ENCODE measurements at places on chromosomes 2 and 18.

DNA sequence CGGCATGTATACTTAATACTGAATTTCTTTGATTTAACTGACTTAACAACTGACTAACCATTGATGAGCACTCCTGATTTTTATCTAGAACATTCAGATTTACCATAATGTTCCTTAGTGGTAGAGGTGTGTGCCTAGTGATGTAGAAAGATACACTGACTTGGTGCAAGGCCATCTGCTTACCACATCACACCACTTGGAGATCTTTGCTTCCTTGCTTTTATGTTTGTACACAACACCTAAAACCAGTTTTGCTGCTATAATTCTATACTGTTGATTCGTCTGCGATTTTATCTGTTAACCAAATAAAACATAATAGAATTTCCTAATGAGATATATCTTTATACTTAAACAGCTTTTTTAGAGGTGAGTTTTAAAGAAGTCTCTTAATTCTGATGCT lies 3.9 kb upstream of the FARP2 start:
- DNase-seq: no peak

DNA sequence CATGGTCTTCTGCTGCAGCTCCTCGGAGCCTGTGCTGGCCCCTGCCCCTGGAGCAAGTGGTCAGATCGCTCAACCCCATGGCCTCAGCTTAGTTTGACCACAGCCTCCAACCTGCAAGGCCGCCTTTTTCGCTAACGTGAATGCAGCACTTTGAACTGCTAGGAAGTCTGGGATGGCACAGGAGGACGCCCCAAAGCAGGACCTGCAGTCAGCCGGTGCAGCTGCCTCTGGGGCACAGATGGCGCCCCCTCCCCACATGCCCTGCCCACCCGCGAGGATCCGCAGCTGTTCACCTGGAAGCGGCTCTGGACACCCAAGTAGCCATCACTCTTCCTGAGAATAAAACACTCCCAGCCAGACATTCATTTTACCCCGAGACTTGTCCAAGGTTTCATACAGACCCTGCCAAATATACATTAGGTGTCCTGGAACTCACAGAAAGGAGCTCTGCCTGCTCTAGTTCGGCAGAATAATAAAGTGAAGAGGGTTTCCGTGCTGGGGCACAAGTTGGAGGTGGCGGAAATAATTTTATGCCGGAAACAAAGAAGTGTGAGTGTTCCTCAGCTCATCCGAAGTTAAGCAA lies 510.1 kb downstream of the EIPR1 start:
- DNase-seq: no peak

DNA sequence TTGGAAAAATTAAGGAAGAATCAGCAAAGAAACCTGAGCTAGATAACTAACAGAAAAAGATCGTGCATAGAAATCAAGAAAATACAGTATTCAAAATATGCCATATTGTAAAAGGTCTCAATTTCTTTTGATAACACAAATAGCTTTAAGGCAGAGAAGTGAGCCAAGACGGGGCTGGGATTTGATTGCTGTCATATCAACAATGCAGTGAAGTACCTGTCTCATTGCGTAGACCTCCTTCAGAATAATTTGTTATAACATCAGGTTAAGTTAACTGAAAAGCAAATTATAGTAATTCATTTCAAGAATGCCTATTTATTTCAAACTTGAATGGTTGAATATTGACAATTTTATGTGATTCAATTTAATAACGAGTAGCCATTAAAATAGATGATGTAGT lies 453.8 kb upstream of the MAP2 start:
- DNase-seq: no peak

DNA sequence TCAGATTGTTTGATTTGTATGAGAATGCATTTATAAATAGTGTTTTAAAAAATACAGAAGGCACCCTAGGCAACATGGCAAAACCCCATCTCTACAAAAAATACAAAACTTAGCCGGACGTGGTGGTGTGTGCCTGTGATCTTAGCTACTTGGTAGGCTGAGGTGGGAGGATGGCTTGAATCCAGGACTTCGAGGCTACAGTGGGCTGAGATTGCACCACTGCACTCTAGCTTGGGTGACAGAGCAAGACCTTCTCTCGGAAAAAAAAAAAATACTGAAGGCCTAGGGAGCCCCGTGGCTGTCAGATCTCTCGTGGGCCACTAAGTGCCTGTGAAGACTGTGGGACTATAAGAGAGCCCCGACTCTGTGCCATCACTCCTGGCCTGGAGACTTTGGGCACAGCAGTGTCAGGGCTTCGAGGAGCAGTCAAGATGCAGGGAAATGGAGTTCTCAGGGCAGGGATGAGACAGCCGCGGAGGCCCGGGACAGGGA lies 40.5 kb downstream of the MYO7B start:
- DNase-seq: no peak

DNA sequence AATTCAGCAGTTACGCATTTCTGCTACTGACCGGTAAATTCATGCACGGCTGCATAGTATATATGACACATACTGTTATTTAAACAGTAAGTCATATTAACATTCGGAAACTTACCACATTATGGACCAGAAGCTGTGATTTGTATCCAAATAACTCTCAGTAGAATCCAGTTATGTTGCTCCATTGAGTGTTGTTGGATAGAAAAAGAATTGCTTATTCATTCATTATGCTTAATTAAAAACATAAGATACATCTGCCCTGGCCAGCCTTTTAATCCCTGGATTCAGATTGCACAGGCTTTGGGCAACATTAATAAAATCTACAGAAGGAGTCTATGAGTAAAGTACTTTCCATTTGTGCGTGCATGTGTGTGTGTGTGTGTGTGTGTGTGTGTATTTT lies 111.3 kb downstream of the CPS1 start:
- no peak for DNase-seq

DNA sequence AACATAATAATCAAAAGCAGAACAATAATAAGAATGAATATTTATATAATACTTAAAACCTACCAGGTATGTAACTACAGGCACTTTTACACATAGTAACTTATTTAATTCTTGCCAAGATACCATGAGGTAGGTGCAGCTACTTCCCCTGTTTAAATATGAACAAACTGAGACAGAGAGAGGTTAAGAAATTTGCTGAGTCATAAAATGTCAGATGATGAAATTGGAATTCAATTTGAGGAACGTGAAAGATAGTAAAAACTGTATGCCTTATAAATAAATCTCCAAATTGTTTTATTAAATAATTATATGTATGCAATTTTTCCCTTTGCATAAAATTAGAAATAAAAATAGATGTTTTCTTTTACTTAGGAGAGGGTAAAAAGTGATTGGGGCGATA lies 1103.3 kb upstream of the NRXN1 start:
- DNase-seq: no peak

GRCh38 chr2:179377296-179377695 lies 112.7 kb upstream of the SESTD1 start:
- DNase-seq: no peak

GRCh38 chr2:170020777-170021176 lies 157.2 kb upstream of the MYO3B start:
- DNase-seq: no peak

GRCh38 chr2:38656866-38657480 lies 8.9 kb upstream of the GALM start:
- no peak for DNase-seq

DNA sequence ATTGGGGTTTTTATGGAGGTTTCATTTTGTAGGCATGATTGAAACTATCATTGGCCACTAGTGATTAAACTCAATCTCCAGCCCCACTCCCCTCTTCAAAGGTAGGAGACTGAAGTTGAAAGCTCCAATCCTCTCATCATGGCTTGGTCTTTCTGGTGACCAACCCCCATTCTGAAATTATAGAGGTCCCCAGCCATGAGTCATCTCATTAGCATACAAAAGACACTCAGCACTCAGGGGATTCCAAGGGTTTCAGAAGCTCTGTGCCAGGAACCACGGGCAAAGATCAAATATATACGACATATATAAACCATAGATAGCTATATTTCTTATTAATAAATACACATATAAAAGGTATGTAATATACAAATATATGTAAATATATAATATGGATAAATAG lies 256.0 kb upstream of the POU3F3 start:
- no peak for DNase-seq

DNA sequence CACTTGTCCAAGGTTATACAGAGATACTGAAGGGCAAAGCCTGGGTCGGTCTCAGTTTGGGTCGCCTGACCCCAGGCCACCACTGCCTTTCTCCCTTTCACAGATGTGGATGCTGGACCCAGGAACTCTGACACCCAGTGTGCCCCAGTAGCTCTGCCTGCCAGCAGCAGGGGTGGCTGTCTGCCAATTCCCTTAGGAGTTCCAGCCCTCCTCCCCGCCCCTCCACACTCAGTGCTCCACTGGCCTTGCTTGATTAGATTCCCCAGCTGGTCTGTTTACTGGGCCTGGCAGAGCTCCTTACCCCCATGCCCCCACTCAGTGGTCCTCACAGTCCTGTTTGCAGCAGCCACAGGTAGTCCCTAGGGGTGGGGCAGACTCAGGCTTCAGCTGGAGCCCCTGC lies 75.5 kb downstream of the NPAS2 start:
- DNase-seq: no peak

DNA sequence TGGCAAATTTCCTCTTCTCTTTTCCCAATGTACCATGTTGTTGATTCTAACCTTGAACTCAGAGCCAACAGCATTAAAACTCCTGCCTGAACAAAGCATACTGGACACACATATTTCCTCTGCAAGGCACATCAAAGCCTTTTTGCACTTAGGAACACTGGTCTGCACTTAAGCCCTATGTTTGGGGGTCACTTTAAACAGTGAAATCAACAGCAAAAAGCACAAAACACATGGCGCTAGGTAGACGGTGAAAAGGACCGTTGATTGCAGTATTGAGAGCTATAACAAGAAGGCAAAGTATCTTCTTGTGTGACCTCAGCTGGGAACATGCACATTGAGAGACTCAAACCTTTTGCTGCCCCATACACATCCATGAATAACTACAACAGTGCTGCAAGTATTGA lies 83.9 kb upstream of the SH3BP4 start:
- no peak for DNase-seq

- DNase-seq: no peak
Observed at GRCh38 chr2:235654103-235654813, 160.4 kb downstream of the AGAP1 start.

- DNase-seq: no peak
Observed at GRCh38 chr2:168633200-168633599, 169.2 kb upstream of the NOSTRIN start.

- DNase-seq: no peak
Observed at GRCh38 chr18:7174344-7175095, 56.4 kb upstream of the LRRC30 start.

DNA sequence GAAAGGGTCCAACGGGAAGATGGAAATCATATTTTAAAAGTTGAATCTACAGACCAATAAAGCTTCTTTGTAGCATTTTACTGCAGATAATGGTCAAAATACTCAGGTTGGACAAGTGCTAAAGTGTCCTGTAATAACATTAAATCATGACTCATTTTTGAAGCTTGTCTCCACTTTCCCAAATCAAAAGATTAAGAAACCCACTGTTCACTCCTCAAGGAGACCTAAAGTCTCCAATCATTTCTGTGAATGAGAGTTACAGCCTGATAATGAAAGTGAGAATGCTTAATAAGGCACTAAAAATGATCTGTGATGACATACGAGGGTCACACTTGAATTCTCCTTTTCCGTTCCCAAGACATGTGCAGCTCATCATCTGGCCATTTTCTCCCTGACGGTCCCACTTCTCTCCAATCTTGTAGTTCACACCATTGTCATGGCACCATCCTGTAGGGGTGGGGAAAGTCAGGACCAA lies 53.4 kb downstream of the ATIC start:
- DNase-seq: no peak

GRCh38 chr2:234363011-234363487 lies 133.8 kb downstream of the ARL4C start:
- DNase-seq: no peak

- DNase-seq: no peak
Observed at GRCh38 chr2:161332371-161332967, 24.2 kb downstream of the PSMD14 start.
